ENCODE measurements at places on chromosomes 1 and 21. TPM values are rescaled to one million over a fixed set of nuclear protein-coding genes. Genes with fewer than 3 reads are reported as not detected.

DNA sequence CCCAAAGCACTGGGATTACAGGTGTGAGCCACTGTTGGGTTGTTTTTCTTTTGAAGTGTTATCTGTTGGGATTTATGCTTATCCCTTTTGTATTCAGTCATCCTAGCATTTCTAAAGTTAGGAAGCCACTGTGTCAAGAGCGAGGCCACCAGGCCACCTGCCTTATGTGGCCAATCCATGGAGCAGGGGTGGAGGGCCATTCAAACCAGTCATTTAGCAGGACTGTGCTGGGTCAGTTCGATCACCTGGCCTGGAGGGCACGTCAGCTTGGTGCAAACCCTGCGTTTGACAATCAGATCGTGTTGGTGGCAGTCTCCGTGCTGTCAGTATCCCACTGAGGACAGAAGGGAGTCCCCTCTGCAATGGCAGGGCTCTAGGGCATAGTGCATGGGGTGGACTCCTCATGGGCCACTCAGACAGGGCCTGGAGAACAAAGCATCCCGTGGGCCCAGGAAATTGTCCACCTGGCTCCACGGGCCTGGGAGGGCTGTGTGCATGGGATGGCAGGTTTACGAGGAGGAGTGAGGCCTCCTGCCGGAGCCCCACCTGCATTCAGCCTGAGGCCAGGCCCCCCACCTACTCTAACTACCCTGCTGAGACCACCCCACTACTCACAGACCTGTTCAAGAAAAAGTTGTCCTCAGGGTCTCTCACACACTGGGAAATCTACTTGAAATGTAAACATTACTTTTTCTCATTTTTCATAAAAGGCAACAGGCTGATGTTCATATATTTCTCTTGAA is 242.3 kb downstream of the SDCCAG8 start:
- DNase-seq, result no peak

GRCh38 chr1:202130816-202131522 is 8.3 kb downstream of the GPR37L1 start:
- no peak for DNase-seq

Gene FAM89A
- 18.8 TPM for total RNA-seq

DNA sequence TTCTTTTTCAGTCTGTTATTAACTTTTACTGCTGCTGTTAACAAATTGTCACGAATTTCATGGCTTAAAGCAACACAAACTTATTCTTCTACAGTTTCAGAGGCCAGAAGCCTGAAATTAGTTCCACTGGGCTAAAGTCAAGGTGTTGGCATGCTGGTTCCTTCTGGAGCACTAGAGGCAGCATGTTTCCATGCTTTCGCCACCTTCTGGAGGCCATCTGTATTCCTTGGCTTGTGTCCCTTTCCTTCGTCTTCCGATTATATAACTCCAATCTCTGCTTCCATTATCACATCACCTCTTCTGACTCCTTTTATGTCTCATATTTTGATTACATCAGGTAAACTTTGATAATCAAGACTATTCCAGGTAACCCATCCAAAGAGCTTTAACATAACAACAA is 1742.1 kb downstream of the BRINP3 start:
- DNase-seq, result no peak

- DNase-seq, result no peak
Measured at GRCh38 chr1:7505094-7505770, 265.9 kb upstream of the VAMP3 start.

DNA sequence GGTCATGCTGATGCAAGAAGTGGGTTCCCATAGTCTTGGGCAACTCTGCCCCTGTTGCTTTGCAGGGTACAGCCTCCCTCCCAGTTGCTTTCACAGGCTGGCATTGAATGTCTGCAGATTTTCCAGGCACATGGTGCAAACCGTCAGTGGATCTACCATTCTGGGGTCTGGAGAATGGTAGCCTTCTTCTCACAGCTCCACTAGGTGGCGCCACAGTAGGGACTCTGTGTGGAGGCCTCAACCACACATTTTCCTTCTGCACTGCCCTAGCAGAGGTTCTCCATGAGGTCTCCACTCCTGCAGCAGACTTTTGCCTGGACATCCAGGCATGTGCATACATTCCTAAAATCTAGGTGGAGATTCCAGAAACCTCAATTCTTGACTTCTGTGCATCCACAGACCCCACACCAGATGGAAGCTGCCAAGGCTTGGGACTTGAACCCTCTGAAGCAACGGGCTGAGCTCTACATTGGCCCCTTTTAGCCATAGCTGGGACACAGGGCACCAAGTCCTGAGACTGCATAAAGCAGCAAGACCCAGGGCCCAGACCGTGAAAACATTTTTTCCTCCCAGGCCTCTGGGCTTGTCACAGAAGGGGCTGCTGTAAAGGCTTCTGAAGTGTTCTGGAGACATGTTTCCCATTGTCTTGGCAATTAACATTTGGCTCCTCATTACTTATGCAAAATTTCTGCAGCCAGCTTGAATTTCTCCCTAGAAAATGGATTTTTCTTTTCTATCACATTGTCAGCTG is 466.2 kb upstream of the PBX1 start:
- no peak for DNase-seq

Gene ARMH1
- 4.0 TPM for total RNA-seq

- no peak for DNase-seq
Measured at GRCh38 chr1:157292809-157293564, 154.8 kb upstream of the ETV3 start.

DNA sequence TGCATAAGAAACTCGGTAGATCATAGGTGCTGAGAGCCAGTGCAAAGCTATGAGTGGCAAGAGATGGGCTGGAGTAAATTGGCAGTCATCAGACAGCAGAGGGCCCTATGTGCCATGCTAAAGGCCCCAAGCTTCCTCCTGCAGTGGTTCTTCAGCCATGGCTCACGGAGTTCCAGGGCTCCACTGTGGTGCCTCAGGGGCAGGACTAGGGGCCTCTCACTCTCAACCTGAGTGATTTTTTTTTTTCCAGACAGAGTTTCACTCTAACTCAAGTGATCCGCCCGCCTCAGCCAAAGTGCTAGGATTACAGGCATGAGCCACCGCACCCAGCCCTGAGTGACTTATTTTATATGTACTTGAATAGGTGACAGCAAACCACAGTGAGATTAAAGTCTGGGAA is 10.4 kb upstream of the GJA8 start:
- no peak for DNase-seq

Gene SYTL1
- total RNA-seq, result 44.1 TPM

GRCh38 chr1:229027622-229028182 is 243.2 kb upstream of the RAB4A start:
- DNase-seq, result no peak

Gene TIMM17A
- total RNA-seq, result 56.7 TPM

DNA sequence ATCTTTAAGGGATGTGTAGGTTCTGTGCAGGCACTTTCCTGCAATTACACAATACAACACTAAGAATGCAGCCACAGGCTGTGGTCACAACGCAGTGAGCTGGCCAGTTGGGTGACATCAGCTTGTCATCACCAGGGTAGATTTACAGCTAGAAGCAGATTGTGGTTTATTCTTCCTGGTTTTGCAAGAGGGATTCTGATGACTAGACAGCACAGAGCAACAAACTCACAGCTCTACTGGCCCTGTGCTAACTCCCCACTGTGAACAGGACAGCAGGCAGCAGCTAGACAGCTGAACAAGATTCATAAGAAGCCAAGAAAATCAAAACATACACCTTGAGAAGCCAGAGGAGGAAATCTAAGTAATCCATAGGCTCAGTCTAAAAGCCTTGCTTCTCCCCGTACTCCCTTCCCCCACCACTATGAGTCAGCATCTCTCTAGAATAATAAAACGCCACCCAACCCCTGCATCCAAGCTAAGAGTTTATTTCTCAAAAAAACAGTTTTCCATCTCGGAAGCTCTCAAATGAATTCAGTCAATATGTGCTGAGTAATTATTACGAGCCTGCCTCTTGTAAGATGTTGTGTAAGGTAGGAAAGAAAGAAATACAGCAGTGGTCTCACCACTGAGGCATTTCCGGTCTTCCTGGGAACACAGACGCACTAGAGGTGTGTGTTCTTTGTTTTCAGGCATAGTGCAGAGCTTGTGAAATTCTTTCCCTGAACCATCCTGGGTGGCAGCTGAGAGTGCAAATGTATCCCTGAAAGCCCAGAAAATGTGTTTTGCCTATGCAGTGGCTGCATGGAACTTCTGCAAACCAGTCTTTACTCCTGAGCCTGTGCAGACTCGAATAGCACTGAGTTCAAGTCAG is 162.8 kb downstream of the NTPCR start:
- DNase-seq, result peak; percentile 36

Gene RHD
- total RNA-seq, result 0.10 TPM

Gene TGFB2
- 22.0 TPM for total RNA-seq

Gene LIN9
- 3.8 TPM for total RNA-seq

Gene TCHHL1
- total RNA-seq, result not detected

Gene PLXNA2
- 92.8 TPM for total RNA-seq

Gene FCRL5
- total RNA-seq, result 1.5 TPM

GRCh38 chr1:69233463-69233862 is 334.3 kb upstream of the LRRC7 start:
- DNase-seq, result no peak

DNA sequence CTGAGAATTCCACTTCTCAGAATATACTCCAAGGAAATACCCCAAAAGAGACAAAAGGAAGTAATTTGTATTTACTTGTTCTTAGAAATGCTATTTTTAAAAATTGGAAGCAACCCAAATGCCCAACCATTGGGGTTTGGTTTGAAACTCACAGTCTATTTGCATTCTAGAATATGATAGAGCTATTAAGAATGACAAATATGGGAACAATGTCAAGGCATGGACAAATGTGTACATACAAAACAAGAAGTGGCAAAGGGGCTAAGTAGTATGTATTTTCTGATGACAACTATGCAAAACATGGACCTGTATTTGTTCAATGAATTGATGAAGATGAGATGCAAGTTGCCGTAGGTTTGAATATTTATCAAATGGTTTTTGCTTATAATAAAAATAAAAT is 32.8 kb downstream of the KCNA2 start:
- no peak for DNase-seq

- no peak for DNase-seq
Measured at GRCh38 chr1:234927312-234927970, 201.2 kb downstream of the TOMM20 start.

- DNase-seq, result no peak
Measured at GRCh38 chr1:21543598-21543997, 34.4 kb downstream of the ALPL start.

Gene CELF3
- not detected for total RNA-seq

DNA sequence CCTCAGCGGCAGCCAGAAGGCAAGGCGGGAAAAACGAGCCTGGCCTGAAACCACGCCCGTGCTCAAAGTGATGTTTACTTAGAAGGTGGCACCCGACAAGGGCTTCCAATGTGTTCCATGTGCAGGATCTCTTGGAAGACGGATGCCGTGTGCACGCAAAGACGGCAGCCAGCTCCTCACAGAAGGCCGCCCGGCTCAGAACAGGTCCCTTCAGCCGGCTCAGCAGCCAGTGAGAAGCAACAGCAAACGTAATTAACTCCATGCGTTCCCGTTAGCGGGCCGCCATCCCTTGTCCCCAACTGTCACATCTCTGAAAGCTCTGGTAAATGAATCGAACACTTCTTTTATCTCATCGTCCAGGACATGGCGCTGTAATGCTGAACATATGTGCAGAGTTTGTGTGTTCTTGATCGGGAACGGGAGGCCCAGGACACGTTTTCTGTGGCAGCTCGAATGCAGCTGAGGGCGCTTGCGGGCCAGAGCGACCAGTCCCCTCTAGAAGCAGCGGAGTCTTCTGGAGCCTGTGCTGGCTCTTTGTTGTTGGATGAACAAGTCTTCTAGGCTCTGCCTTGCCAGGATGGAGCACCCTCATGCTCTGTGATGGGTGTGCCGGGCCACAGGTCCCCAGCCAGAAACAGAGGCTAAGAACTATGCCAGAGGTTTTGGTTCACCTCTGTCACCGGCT is 94.6 kb upstream of the ARHGEF16 start:
- no peak for DNase-seq

Gene TMCO4
- total RNA-seq, result 21.6 TPM

GRCh38 chr1:209412036-209412435 is 171.5 kb upstream of the CAMK1G start:
- no peak for DNase-seq

- no peak for DNase-seq
Measured at GRCh38 chr1:226884966-226885820, 14.8 kb downstream of the PSEN2 start.

Gene TCP10L
- 0.55 TPM for total RNA-seq

DNA sequence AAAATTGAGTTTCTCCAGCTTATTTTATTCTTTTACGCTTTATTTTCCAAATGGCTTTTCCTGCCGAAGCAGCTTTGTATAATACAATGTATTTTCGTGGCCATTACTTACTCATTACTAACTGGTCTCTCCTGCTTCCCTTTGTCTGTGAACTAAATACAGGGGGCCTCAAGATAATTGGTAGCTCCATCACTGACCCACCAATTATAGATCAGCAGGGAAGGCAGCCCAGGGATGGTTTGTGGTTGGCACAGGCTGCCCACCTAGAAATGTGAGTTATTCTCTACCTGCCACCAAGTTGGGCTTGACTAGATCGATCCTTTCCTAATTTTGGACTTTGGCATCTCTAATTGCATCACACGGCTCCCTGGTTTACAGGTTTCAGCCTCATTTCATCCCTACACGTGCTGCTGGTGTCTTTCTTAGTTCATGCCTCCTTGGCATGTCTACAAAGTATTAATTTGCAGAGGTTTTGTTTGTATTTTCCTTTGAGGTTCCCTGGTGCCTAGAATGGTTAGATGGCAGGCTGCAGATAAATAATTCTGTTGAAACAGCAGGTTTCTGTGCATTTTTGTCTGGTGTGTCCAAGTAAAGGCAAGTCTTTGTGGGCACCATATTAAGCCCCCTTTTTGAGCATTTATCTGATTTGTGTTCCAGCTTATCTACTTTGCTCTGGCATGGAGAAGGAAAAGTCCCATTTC is 35.2 kb downstream of the PEX14 start:
- no peak for DNase-seq

DNA sequence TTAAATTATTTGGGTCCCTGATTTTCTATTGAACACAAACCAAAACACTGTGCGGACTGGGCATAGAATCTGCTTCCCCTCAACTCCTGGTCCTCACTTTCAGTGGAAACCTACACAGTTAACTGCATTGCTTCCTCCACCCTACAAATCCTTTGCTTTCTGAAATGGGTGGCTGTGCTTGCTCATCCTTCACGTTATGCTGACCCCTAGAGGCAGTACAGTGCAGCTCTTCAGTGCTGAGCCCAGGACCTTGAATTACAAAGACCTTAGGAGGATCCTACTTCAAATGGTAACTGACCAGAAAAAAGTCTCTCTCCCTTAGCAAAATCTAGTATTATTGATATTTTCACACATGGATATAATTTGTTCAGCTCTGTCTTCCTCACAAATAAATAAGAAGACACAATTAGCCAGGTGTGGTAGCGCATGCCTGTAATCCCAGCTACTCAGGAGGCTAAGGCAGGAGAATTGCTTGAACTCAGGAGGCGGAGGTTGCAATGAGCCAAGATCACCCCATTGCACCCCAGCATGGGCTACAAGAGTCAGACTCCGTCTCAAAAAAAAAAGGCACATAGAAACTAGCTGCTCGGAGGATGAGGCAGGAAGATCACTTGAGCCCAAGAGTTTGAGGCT is 63.4 kb upstream of the L1TD1 start:
- no peak for DNase-seq

DNA sequence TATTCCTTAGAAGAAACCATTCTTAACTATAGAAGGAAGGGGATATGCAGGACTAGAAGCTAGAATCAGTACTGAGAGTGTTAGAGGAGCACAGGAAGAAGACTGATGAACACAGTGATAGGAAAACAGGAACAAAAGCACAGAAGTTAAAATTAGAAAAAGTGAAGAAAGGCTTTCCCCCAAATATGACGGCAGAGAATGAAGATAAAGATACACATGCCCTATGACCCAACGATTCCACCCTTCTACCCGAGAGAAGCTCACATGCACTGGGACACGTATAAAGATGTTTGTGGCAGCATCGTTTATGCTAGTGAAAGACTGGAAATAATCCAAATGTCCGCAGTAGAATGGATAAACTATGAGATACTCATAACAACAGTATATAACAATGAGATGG is 74.2 kb downstream of the DTL start:
- no peak for DNase-seq
